RPMI8226 (cell line): ENCODE measurements at places on chromosomes 5 and 9.

- DNase-seq: peak; percentile 43
Observed at GRCh38 chr5:139543423-139543991, 17.6 kb upstream of the UBE2D2 start.

- peak; percentile 84 for DNase-seq
Observed at GRCh38 chr5:5523066-5523505, 100.6 kb downstream of the ICE1 start.

DNA sequence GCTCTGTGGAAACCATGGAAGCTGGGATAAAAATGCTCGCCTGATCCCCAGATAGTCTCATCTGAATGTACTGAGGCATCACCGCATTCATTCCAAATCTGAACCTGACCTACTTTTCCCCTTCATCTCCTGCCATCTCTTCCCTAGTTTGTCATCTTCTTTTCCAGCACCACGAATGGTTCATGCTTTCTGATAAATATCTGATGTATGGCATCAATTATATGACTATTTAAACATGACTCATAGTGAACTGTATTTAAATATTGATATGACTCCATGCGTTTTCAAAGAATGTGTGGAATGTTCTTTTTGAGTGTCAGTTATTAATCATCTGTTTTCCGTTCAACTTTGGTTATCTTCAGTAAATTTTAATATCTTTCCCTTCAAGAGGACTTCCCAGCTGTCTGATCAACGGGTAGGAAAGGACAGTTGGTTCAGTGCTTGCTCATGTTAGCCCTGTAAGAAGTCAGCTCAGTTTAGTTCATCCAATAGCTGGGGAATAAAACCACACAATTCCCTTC is 21.1 kb downstream of the BASP1 start:
- DNase-seq: no peak

GRCh38 chr9:22148528-22148875 is 139.4 kb upstream of the CDKN2B start:
- DNase-seq: no peak

DNA sequence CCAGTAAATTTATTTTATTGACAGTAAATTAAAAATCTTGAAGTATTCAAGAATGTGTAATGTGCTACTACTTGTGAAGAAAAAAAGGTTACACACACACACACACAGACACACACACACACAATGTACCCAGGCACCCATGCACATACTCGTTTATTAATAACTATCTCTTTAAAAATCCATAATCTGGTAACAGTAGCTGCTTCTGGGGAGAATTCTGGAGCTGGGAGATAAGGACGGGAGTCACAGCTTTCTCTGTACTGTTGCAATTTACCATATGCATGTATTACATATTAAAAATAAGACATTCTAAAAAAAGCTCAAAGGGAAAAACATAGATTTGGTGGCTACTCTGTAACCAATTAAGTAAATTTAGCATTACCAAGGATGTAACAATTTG is 7.9 kb upstream of the C1QTNF2 start:
- DNase-seq: no peak

DNA sequence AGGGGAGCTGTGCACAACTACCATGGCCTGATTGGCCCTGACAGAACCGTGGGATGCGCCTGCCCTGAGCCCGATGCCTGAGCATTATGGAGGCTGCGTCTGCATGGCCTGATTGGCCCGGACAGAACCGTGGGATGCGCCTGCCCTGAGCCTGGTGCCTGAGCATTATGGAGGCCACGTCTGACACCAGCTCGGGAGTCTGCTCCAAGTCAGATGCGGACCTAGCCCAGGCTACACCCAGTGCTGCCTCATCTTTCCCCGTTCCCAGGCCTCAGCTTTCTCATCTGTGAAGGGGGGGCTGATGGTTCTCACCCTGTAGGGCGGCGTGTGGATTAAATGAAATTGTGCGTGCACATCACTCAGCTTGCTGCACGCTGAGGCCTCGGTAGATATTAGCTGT is 7.3 kb downstream of the CEP72 start:
- DNase-seq: no peak

- no peak for DNase-seq
Observed at GRCh38 chr5:115641948-115642347, 16.1 kb upstream of the TMED7 start.

DNA sequence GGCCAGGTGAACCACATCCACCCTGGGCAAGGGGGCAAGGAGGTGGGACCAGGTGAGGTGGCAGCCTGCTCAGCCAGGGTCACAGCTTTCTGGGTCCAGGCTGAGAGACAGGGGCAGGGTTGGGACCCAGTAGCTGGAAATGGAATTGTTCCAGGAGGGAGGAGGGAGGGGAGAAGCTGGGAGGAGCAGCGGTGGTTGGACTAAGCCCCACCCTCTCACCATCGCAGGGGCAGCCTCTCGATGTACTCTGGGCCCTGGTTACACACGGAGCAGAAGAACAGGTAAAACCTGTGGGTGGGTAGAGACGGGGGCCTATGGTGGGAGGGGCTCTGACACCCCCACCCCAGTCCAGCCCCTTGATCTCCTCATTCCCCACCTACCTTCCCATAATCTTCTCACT is 11.2 kb downstream of the PHF19 start:
- no peak for DNase-seq

GRCh38 chr5:132054697-132055440 is 5.6 kb upstream of the IL3 start:
- DNase-seq: no peak

DNA sequence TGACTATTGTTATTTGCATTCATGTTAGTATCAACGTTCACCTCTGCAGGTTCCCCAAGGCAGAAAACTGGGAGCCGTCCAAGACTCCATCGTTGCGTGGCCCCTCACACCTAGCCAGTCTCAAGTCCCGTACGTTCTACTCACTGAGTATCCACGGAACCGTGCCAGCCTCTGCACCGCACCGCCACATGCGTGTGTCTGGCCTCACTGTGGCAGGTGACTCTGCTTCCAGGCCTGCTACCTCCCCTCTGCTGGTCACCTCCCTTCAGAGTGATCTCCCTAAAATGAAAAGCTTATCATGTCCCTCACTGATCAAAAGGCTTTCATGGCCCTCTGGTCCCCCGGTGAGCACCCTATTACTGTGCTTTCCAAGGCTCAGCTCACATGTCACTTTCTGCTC is 108.1 kb downstream of the GABBR2 start:
- no peak for DNase-seq

GRCh38 chr9:131585375-131585774 is 40.1 kb downstream of the PRRT1B start:
- DNase-seq: no peak

GRCh38 chr5:139443831-139444453 is 4.6 kb upstream of the DNAJC18 start:
- DNase-seq: no peak

DNA sequence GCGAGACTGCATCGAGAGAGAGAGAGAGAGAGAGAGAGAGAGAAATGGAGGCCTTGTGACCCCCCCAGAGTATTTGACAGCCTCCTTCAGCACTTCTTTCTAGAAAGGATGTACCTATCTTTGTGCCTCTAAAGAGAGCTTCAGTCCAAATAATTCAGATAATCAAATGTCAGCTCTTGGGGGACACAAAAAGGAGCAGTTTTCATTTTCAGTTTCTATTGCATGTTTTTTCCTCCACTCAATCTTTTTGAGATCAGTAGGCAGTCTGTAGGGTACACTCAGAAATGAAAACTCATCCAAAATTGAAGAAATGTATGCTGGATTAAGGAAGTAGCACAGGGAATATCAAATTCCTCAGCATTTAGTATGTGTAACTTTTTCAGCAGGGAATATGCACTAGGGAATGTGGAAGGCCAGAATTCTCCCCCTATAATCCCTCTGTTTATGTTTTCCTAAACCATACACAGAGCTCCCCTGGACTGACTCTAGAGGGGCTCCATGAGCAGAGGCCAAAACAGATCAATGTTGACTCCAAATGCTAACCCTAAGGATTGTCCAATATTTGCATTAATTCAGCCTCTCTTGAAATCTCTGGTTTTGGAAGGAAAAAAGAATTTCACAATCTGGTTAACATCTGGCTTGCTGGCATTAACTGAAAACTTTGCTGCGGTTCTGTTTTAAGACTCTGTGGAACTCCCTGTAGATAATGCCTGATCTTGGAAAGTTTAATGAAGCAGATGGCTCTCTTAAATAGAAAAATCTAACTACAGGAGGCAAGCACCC is 250.1 kb downstream of the CEMIP2 start:
- DNase-seq: no peak

DNA sequence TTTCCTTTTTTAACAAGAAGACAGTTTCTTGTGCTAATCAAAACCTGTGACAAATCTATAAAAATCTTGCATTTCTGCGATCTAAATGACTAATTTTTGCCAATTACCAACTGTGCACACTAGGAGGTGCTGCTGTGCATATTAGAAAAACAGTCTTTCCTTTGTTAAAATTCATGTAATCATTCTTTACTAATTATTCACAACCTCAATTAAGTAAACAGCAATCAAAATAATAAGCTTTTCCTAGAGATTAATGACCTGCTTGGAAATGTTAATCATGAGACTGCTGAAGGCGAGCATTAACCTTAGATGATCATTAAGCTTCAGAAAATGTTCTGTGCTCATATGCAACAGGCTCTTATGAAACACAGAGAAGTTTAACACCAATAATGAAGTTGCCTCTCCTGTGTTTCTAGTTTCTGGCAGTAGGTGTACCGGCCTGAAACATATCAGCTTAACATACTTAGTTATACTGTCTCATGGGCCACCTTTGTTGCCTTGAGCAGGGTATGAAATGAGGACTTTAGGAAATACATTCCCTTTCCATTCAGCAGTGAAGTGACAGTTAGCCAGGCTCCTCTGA is 17.7 kb downstream of the RFESD start:
- peak; percentile 61 for DNase-seq

DNA sequence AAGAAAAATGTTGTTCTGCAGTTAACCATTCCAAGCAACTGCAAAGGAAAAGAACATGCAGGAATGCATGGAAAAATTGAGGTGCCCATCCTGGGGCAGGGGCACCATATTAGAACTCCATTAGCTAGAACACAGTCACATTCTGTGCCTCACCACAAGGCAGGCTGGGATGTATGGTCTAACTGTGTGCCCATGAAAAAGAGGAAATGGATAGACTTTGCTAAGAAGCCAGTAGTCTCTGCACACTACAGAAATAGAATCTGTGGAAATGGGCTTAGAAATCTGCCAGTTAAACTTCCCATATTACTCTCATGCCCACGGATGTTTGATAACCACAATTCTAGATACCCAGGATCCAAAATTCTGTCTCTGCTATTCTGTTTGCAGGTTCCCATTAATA is 423.8 kb upstream of the SMARCA2 start:
- DNase-seq: no peak

GRCh38 chr5:119378075-119378700 is 22.4 kb downstream of the TNFAIP8 start:
- DNase-seq: no peak

GRCh38 chr5:146003852-146004251 is 67.5 kb downstream of the SH3RF2 start:
- no peak for DNase-seq

DNA sequence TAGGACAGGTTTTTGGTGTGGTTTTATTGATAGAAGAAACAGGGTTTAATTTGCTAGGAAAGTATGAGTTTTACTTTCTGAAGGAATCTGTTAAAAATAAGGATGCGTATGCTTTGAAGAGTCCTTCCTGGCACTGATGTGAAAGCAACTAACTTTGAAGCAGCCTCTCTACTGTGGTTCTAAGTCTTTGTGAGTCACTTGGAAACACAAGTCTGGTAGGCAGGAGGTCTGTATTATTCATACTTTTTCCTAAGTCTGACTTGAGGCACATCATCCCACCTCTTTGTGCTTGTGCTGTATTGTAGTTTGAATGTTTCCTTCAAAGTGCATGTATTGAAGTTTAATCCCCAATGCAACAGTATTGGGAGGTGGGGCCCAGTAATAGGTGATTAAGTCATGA is 129.0 kb downstream of the TAF11L14 start:
- no peak for DNase-seq
